Activated CD4-positive, CD25-positive, alpha-beta regulatory T cell (primary cell): ENCODE measurements at places on chromosomes 1 and 21.

DNA sequence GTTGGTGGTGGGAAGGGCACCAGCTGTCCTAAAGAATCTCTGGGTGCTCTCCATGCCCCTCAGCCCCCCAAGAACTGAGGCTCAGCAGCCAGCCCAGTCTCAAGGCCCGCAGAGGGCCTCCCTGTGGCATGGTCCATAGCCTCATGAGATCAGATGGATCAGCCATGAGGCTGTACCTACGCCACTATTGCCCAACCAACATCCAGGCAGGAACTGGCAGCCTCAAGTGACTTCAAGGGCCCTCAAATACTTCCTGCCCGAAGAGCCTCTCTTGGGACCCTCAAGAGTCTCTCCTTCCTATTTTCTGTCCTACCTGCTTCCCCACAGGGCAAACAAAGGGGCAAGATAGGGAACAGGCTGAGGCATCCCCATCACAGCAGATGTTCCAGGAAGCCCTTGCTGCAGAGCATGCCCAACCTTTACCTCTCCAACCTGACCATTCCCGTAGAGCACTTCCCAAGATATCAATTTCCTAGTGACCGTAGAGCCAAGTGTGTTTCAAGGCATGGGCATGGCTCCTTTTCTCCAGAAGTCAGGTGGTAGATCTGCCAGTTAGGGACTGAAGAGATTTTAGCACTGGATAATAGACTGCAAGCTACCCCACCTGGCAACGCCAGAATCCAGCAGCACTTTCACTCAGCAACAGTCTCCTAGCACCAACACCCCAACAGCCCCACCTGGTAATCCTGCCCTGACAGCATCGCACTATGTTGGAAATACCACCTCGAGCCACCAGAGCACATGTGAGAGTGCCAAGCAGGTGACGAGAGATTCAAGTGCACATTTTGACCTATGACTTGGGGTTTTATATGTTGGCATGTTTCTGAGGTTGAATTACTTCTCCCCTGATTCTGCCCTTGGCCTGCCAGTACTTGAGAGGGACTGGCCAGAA, 13.7 kb upstream of the MFSD2A start:
- DNase-seq: no peak

- DNase-seq: no peak
These were observed at the start of gene EPHA8 for GRCh38 chr1:22562584-22563583. Gene EPHA8, plus strand, starts transcription at chr1:22563489. Its CDS starts 147 bp downstream, at chr1:22563636.

- DNase-seq: no peak
These were observed 121.5 kb downstream of the XCL2 start for GRCh38 chr1:168422203-168422847.

GRCh38 chr1:234608025-234608910, 1.7 kb downstream of the IRF2BP2 start:
- DNase-seq: peak; percentile 60

DNA sequence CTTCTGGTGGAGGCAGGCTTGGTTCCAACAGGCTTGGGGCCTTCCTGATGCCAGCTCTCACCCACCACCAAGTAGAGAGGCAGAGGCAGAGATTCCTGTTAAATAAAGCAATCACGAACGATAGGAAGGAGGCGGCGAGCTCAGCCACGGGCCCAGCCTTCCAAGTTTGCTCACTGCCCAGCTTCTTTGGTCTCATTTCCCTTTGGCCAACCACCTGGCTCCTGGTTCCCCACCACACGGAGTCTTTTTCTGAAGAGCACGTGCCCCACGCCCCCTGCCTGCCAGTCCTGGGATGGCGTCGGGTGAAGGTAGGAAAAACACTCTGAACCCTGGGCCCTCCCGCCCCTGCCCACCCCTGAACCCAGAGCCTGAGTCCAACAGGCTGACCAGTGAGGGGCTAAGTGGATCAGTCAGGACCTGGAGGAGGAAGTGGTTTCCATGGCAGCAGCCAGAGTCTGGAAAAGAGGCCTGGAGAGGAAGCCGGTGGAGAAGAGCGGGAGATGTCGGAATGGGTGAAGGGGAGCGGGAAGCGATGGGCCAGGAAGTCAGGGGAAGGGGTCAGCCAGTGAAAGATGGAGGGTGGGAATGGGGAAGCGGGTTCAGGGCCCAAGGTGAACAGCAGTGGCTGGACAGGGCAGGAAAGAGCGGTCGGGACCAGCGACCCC, 158.2 kb upstream of the KLHDC7A start:
- no peak for DNase-seq
